ENCODE measurements at places on chromosomes 1 and 21.

GRCh38 chr21:20971296-20971921 is 26.8 kb upstream of the NCAM2 start:
- DNase-seq = peak; percentile 86

DNA sequence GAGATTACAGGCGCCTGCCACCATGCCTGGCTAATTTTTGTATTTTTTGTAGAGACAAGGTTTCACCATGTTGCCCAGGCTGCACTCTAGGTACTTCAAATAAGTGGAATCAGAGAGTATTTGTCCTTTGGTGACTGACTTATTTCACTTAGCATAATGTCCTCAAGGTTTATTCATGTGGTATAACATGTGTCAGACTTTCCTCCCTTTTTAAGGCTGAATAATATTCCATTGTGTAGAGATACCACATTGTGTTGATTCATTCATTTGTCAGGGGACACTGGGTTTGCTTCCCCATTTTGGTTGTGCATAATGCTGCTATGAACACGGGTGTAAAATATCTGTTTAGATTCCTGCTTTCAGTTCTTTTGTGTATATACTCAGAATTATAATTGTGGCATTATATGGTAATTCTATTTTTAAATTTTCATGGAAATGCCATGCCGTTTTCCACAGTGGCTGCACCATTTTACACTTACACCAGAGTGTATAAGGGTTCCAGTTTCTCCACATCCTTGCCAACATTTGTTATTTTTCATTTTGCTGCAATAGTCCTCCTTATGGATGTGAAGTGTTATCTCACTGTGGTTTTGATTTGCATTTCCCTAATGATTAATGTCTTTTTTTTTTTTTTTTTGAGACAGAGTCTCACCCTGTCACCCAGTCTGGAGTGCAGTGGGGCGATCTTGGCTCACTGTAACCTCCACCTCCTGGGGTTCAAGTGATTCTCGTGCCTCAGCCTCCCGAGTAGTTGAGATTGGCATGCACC is 35.1 kb downstream of the IL6R start:
- no peak for DNase-seq

DNA sequence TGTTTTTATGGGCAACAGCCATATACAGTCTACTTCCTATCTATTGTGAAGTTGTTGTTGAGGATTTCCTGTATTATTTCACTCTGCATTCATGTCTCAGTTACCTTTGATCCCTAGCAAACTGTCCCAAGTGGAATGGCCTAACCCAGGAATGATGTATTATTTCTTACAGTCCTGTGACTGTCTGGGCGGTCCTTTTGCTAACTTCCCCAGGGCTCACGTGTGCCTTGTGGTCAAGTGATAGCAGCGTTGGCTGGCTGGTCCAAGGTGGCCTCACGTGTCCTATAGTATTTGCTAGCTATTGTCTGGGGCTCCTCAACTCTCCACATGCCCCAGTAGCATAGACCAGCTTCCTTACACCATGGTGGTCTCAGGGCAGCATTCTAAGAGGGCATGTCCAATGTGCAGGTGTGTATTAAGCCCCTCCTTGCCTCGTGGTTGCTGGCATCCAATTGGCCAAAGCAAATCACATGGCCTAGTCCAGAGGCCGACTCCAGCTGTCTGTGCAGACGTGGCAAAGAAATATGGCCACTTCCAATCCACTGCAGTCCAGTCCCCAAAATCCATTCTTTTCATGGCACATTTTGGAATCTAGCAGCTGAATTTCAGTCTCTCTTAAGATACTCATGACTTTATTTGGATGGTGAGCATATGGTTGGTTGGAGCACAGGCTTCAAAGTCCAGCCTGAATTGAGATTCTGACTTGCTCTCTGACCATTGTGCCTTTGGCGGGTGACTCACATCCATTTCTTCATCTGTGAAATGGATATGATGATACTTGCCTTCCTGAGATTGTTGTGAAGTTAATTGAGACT is 94.1 kb downstream of the GALNT2 start:
- no peak for DNase-seq

GRCh38 chr1:41902159-41902577 is 16.6 kb downstream of the HIVEP3 start:
- peak; percentile 18 for DNase-seq

DNA sequence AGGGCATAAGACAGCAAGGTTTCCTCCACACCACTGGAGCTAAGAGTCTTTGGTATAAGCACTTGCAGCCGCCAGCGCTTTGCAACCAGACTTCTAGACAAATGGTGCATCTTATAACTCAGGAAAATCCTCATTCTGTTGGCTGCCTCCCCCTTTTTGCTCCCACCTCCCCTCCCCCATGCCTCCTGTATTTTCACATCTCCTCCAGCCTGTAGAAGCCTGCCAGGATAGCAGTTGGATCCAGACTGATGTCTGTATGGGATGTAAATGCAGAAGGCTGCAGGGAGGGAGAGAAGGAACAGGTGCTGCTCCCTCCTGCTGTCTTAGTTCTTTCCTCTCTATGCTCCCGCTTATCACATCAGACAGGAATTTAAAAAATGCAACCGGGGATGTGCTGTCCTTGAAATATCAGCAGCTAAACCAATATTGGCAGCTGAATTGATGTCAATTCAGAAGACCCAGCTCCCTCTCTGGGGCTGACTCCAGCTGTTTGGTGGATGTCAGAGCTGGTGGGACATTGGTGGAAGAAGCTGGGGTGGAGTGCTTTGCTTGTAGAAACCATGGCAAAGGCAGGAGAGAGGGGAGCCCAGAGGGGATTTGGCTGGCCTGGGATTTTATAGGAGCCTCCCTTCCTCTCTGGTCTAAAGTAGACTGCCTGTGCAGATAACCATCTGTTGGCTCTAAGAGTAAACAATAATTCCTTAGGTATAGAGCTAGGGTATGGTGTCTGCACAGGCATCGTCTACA is 53.5 kb downstream of the NFASC start:
- DNase-seq = peak; percentile 66

DNA sequence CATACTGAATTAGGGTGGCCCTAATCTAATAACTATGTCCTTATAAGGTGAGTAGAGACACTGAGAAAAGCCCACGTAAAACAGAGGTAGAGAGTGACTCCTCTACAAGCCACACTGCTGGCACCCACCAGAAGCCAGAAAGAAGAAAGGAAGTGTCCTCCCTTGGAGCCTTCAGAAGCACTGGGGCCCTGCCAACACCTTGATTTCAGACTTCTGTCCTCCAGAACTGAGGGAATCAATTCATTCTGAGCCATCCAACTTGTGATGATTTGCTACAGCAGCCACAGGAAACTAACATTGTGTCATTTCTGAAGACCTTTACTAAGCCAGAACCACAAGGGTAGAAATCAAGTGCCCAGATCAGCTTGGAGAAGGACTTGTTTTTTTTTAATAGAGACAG is 15.0 kb downstream of the GNB1 start:
- DNase-seq = no peak

- DNase-seq = no peak
Observed at GRCh38 chr1:40397258-40397657, 23.7 kb downstream of the SMAP2 start.

DNA sequence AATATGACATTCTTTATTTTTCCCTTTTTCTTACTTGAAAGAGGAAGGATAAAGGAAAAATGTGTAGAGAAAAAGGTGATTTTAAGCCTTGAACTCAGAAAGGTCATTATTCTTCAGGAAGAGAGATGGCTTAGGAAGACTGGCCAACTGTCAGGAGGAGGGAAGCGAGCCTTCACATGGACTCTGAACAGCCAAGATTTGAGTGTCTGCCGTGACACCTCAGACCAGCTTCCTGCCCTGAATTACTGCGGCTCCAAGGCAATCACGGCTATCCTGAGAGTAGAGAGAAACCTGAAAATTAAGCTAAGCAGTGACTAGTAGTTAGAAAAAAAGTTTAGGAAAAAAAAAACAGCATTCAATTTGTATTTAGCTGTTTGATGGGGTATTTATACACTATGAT is 314.7 kb downstream of the KCNH1 start:
- DNase-seq = no peak

GRCh38 chr1:40495315-40495903 is 13.2 kb upstream of the EXO5 start:
- DNase-seq = peak; percentile 12

DNA sequence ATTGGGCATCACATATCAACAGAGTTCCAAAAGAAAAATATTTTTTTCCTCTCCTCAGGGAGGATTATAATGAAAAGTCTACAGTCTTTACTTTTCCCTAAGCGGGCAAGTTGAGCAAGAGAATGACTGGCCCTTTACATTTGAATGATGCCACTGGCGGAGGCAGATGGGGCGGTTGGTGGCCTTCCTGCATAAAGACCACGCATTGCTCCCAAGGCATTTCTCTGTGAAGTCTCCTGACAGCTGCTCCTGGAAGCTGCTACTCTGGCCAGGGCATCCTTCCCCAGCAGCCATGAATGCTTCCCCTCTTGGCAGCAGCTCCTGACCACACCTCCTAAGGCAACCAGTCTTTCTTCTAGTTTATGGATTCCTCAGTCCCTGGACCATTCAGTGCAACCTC is 161.1 kb upstream of the RRP15 start:
- DNase-seq = no peak

GRCh38 chr1:240658312-240658960 is 46.5 kb upstream of the GREM2 start:
- no peak for DNase-seq

- no peak for DNase-seq
Observed at GRCh38 chr21:14962217-14962616, 102.6 kb downstream of the NRIP1 start.

GRCh38 chr1:12370333-12370975 is 140.6 kb downstream of the VPS13D start:
- peak; percentile 21 for DNase-seq

DNA sequence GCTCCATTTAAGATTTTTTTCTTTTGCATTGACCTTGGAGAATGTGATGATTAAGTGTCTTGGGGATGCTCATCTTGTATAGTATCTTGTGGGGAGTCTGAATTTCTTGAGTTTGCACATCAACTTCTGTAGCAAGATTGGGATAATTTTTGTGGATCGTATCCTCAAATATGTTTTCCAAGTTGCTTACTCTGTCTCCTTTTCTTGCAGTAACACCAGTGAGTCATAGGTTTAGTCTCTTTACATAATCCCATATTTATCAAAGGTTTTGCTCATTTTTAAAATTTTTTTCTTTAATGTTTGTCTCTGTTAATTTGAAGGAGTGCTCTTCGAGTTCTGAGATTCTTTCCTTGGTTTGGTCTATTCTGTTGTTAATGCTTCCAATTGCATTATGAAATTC is 41.7 kb upstream of the ANGPTL1 start:
- DNase-seq = no peak

- DNase-seq = no peak
Observed at GRCh38 chr1:8032366-8032910, 6.3 kb upstream of the ERRFI1 start.

DNA sequence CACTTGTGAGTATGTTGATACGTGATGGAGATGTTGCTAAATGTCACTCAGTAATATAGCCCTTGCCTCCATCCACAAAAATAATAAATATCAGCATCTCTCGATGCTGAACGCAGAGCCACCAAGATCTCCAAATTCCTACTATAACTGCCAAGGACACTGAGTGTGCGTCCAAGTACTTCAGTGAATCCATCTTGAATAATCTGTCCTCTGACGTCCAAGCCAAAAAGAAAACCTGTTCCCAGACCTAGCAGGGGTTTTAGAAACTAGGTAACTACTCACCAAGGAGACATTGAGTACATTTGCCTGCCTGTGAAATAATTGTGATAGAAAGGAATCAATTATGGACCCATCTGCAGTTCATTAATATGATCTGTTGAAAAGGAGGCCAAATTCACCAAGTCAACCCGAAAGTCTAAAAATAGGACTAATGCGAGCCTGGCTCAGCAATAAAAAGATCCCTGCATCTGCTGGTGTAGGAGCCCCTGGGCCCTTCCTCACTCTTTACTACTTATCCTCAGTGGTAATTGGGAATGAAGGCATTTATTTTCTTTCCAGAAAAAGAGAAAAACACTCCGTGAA is 226.9 kb upstream of the IRF2BP2 start:
- DNase-seq = no peak

GRCh38 chr1:69994241-69994640 is 211.1 kb downstream of the LRRC40 start:
- no peak for DNase-seq

DNA sequence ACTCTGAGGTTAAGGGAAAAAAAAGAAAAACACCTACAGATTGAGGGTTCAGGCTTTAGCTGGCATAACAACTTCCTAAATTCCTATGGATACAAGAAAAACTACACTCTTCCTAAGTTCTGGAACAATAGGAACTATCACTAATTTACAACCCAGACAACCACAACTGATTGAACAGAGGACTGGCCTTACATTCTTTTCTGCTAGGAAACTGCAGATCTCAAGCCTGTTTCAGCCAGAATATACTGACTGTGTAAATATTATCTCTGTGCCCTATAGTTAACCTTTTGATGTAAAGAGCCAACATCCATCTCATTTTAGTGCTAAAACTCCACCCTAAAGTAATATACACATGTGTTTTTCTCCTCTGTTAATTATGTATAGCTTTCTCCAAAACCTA is 1186.5 kb upstream of the TMPRSS15 start:
- DNase-seq = no peak

DNA sequence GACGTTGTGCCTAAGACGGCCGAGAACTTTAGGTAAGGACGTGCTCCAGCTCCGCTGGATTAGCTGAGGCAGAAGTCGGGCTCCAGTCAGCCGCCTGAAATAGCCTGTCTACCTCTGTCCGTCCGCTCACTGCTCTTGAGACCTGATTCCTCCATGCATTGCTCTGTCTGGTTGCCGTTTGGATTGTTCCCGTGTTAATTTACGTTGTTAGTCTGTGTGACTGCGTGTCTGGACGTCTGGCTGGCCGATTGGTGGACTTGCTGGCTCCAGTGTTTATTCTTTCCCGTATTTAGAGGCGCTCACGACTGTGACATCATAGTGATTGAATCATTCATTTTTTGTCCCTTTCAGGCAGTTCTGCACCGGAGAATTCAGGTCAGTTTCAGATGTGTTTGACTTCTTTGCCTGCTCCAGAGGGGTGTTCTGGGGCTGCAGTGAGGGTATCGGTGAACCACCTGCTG is 684 bp downstream of the PPIH start:
- DNase-seq = no peak

DNA sequence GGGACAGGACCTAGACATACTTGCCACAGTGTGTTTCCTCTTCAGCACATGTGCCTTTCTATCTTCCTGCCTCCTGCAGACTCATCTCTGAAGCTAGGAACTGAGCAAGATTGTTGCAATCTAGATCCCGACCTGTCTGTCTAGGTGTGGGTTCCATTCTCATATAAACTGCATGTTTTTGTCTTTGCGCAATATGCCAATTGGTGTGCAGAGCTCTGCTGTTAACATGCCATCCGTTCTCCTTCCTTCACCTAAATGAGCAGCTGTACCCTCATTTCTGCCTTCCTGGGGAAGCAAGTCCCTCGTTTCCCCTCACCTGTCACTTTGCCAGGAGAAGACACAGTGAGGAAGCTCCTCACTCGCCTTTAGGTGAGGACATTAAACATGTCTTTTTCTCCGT is 55.5 kb downstream of the SLC35F3 start:
- DNase-seq = no peak

DNA sequence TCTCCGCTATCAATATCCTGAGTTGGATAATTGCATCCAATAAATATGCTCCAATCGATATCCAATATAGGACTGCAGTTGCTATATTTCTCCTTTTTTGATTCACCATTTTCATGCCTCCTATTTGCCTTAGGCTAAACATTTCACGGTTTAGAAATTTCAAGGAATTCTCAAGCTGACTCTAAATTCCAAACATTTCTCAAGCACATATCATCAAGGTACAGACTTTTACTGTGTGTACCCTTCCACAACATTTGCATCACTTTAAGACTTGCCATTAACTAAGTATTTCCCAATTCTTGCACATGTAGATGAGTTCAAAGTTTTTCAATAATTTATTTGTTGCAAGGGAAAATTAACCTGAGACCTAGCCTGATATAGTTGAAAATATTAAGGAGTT is 795.2 kb upstream of the TMPRSS15 start:
- DNase-seq = no peak

GRCh38 chr21:36384885-36385232 is 333 bp upstream of the CHAF1B start:
- DNase-seq = no peak

Data from eye (tissue), 1 donor.